Effector memory CD4-positive, alpha-beta T cell (primary cell): ENCODE measurements at places on chromosomes 2 and 18.

- no peak for DNase-seq
Observed at GRCh38 chr2:2912293-2912692, 465.3 kb downstream of the EIPR1 start.

GRCh38 chr2:167293172-167293781 lies 405.0 kb downstream of the XIRP2 start:
- DNase-seq = no peak

DNA sequence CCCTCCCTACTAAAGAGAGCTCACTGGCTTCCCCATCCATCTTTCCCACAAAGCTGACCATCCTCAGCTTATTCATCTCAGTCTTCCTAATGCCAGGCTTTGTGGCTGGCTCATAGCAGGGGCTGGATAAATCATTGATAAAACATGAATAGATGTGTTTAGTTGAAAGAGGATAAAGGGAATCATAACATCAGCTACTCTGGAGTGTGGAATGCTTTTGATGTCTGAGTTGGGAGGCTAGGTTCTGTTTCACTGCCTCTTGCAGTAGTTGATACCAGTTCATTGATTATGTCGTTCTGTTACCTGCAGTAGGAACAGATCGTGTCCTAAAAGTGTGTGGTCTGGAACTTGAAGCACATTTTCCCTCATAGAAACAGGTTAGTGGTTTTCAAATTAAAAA lies 66.3 kb upstream of the HK2 start:
- DNase-seq = no peak

- DNase-seq = no peak
Observed at GRCh38 chr18:76374330-76375281, 120.4 kb downstream of the ZNF516 start.

DNA sequence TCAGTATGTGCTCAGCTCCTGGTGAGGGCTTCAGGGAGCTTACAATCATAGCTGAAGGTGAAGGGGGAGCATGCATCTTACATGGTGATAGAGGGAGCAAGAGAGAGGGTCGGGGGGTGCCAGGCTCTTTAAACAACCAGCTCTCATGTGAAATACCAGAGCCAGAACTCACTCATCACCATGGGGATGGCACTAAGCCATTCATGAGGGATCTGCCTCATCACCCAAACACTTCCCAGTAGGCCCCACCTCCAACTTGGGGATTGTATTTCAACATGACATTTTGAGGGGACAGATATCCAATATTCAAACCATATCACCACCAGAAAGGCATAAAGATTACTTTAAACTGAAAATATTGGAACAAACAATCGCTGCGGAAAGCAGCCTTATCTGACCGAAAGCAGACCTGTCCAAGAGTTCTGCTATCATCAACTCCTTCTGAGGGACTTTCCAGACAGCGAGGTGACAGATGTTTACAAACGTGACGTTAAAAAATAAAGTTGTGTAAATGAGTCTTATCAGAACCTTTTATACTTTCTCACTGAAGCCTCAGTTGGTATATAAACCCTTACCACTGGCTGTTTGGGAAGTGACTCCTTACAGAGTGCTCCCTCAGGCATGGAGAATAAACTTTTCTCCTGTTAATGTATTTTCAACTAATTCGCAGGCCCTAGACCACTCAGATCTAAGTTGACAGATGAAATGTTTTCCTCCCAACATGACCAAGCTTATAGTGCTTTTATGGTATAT lies 35.5 kb upstream of the PTH2R start:
- no peak for DNase-seq

DNA sequence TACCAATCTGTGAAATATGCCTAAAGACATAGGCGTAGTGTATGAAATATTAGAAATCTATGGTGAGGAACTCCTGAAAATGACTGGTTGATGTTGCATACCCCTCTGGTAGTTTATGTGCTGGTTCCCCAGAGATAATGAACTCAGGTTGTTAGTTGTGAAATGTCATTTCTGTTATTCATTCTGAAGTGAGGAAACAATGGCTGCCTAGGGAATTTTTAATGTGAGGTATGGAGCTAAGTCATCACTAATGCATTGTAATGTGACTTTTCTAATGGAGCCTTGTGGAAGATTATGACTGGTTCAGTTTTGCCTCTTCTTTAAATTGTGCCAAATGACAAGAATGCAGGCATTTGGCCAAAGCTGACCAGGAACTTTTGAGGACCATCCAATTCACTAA lies 61.6 kb upstream of the RAB27B start:
- no peak for DNase-seq

- DNase-seq = no peak
Observed at GRCh38 chr18:64936671-64937070, 787.8 kb upstream of the LINC00305 start.

GRCh38 chr2:200877443-200877842 lies 11.4 kb downstream of the PPIL3 start:
- no peak for DNase-seq

DNA sequence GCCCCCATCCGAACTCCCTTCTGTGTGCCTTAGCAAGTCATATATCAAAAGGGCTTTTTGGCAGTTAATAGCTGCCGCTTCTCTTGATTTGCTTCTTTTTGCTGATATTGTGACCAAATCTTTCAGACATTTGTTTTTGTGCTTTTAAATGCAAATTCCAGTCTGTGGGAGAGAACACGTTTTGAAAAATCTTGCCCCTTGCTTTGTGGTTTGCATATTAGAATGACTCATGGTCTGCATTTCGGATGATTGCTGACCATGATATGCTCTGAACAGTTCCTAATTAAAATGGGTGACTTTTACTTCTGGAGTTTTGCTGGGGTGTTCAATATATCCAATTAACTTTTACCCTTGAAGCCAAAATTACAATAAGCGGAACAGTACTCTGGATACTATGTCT lies 58.2 kb upstream of the ST6GAL2 start:
- no peak for DNase-seq

- no peak for DNase-seq
Observed at GRCh38 chr2:72142570-72143440, 4.9 kb downstream of the CYP26B1 start.

DNA sequence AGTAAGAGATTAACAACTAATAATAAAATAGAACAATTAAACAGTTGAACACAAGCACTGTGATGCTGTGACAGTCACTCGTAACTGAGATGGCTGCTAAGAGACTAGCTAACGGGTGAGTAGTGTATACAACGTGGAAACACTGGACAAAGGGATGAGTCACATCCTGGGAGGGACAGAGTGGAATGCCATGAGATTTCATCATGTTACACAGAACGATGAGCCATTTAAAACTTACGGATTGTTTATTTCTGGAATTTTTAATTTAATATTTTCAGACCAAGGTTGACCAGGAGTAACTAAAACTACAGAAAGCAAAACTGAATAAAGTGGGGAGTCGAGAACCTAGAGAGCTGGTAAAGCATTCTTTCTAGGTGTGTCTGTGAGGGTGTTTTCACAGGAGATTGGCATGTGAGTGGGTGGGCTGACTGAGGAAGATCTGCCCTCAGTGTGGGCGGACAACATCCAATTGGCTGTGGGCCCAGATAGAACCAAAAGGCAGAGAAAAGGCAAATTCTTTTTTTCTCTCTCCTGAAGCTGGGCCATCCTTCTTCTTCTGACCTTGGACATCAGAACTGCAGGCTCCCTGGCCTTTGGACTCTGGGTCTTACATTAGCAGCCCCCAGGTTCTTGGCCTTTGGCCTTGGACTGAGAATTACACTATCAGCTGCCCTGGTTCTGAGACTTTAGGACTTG lies 14.6 kb downstream of the TMSB10 start:
- DNase-seq = no peak

DNA sequence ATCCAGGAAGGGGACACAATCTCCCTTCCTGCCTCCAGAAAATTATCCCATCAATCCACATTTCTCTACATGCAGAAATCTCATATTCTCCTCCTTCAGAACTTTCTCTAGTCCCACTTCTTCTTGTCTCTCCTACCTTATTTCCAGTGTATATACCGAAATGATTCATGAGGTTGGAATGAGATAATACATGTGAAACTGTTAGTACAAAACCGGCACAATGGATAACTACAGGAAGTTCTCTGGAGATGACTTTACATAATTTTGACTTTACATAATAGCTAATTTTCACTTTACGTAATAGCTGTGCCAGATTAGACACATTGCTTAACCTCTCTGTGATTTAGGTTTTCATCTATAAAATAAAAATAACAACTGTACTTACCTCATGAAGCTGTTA lies 801.3 kb downstream of the ERBB4 start:
- no peak for DNase-seq

DNA sequence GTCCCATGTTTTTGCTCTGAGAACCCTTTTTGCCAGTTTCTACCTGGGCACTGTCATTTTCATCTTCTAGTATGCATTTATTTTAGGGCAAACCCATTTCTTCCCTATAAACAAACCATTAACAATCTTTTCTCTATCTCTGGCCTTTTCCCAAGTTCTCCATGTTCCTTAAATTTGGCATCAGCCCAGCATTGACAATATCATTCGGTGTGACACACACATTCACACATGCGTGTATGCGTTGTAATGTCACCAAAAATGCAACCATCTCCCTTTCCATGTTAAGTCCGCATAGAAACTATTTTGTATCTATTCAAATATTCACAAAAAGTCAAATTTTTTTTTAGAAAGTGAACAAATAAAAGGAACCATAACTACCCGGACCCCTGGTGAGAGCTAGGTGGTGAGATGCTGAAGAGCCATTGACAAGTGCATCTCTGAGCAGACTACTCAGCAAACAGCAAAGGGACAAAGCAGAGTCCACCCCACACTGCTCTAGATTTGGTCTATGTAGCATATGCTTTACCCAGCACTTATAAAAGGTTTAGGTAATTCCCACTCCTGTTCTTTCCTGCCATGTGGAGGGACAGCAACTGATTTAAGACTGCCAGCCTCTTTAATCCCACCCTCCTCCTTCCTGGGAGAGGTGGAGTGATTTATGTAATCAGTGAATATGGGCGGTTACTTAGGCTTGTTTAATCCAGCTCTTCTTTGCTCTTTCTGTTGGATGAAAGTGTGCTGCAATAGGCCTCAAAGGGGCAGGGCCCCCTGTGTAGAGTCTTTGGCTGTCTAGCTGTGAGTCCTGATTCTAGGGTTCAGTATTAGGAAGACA lies 124.1 kb downstream of the METTL8 start:
- no peak for DNase-seq

GRCh38 chr2:176565641-176566323 lies 296.5 kb downstream of the MTX2 start:
- no peak for DNase-seq

GRCh38 chr2:73111073-73112025 lies 1.4 kb downstream of the RAB11FIP5 start:
- DNase-seq = no peak

GRCh38 chr2:157256626-157257025 lies 879 bp upstream of the GALNT5 start:
- no peak for DNase-seq

- DNase-seq = no peak
Observed at GRCh38 chr2:109239720-109240119, 110.7 kb downstream of the SH3RF3 start.

DNA sequence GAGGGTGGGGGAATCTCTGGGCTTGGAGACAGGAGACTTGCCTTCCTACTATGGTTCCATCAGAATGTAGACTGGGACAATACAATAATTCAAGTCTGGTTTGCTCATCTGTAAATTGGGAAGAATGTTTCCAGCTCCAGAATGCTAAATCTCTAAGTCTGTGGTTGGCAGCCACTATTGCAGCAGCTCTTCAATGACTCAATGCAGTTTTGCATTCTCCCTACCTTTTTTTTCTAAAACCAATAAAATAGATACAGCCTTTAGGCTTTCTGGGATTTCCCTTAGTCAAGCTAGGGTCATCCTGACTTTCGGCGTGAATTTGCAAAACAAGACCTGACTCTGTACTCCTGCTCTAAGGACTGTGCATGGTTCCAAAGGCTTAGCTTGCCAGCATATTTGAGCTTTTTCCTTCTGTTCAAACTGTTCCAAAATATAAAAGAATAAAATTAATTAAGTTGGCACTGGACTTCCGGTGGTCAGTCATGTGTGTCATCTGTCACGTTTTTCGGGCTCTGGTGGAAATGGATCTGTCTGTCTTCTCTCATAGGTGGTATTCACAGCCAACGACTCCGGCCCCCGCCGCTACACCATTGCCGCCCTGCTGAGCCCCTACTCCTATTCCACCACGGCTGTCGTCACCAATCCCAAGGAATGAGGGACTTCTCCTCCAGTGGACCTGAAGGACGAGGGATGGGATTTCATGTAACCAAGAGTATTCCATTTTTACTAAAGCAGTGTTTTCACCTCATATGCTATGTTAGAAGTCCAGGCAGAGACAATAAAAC lies 6.5 kb downstream of the TTR start:
- DNase-seq = no peak

GRCh38 chr2:145277922-145278321 lies 758.0 kb upstream of the ZEB2 start:
- no peak for DNase-seq

- no peak for DNase-seq
Observed at GRCh38 chr2:57180042-57180567, 866.5 kb upstream of the VRK2 start.

DNA sequence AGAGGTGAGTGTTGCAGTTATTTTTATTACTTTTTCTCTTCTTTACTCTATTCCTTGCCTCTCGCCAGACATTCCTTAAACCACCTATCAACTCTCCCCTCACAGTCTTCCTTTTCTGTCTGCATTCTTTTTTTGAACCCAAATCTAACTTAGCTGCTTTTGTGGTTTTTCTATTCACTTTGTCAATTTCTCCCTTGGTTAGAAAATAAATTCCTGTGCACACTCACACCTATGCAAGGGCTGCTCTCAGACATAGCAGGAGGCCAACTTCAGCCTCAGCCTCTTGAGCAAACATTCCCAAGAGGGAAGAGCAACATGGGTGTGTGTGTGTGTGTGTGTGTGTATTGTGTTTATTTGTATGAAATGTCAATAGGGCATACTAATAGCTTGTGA lies 808.6 kb downstream of the RNF144A start:
- DNase-seq = no peak

- DNase-seq = no peak
Observed at GRCh38 chr18:35091841-35092240, 50.6 kb downstream of the MAPRE2 start.

- no peak for DNase-seq
Observed at GRCh38 chr2:236265675-236266074, 1.5 kb upstream of the ASB18 start.

DNA sequence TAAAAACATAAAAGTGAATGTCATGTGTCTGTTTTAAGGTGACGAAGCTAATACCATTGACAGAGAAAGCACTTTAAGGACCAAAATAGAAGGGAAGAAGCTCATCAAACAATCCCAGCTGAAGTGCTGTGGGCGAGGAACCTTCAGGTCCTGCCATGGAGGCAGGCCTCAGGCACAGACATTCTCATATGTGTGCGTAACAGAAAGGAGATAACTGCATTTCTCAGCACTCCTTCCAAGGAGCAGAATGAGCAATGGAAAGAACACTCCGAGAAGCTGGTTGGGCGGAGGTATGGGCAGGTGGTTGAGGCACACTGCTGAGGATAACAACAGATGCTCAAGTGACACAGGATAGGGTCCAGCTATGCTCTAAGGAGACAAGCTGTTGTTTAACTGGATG lies 42.4 kb downstream of the PKDCC start:
- DNase-seq = no peak

DNA sequence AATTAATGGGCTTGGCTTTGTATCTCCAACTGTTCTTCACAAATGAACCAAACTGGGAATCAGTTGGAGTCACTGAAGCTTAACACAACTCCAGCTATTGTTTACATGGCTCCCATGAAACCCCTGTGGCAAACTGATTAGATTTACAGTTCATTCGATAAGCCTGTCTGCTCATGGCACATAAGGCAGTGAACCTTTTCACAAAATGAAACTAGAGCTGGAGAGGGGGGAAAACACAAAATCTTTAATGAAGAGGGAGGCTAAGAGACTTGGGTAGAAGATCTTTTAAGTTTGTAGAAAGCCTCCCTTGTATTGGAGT lies 11.6 kb upstream of the ITGA6 start:
- DNase-seq = no peak

- no peak for DNase-seq
Observed at GRCh38 chr2:165120740-165121467, 82.9 kb downstream of the SCN3A start.
